Frontal cortex (tissue), 4 donors: ENCODE measurements at places on chromosomes 3 and 15. TPM values are rescaled to one million over a fixed set of nuclear protein-coding genes. Genes with fewer than 3 reads are reported as not detected.

The MYZAP gene
- total RNA-seq = 1.6 TPM

DNA sequence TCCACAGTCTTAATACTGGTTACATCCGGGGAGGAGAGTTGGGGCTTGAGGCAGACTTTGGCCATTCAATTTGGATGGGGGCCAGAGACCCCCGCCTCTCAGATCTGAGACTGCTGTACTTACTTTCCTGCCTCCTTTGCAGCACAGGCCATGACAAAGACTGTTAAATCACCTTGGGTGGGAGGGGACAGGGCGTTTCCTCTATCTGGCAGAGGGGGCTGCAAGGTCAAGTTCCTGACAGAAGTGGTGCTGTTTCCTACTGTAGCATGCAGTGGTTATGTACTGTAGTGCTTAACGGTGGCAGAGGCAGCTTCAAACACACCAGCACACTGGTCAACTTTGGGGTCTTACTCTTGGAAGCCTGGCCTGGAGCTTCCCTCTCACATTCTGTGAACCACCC, 261.2 kb upstream of the LRRFIP2 start:
- DNase-seq = no peak

- DNase-seq = peak; percentile 5
Observed at GRCh38 chr15:35444557-35445204, 101.3 kb downstream of the DPH6 start.

GRCh38 chr3:76021376-76021775, 236.0 kb upstream of the ZNF717 start:
- no peak for DNase-seq

The THUMPD3 gene
- 79.1 TPM for total RNA-seq

The FANCI gene
- total RNA-seq = 7.3 TPM

The RASA2 gene
- total RNA-seq = 35.9 TPM

The EIF4A2 gene
- total RNA-seq = 1,507 TPM

- no peak for DNase-seq
Observed at GRCh38 chr15:64754663-64755426, 20.5 kb downstream of the RBPMS2 start.

The STAB1 gene
- 13.9 TPM for total RNA-seq

DNA sequence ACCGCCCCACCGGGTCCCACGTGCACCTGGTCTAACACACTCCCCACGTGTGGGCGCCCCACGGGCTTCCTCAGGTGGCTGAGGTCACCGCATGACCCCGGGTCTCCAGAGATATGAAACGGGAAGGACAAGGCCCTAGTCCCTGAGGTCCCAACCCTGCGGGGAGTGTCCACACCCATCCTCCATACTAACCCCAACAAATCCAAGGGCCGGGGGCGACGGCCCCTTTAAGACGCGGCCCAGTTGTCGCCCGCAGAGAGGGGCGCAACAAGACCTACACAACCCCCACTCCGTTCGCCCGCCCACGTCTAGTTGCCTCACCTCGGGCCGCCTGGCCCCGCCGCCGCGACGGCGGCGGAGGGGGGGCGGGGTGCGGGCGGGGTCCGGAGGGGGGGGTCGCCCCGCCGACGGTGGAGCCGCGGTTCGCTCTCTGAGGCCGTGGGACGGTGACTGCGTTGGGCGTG, 396 bp downstream of the INO80 start:
- DNase-seq = peak; percentile 44

- no peak for DNase-seq
Observed at GRCh38 chr3:73179601-73180000, 118.1 kb downstream of the EBLN2 start.

DNA sequence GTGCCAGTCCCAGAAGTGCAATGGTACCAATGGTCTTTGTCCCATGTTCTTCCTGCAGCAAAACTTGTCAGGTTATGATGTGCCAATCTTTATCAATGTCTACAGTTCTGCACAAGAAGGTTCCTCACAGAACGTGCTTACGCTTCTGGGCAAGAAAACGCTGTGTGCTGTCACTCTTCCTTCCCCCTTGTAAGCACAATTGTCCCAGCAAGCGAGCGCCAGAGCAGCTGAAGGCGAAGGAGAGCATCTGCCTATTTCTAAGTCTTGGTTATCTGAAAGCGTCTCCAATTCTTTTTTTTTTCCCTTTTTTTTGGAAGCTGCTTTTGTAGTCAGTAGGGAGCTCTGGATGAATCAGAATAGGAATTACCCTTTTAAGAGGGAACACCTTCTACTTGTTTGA, 514.4 kb downstream of the FGF12 start:
- no peak for DNase-seq

DNA sequence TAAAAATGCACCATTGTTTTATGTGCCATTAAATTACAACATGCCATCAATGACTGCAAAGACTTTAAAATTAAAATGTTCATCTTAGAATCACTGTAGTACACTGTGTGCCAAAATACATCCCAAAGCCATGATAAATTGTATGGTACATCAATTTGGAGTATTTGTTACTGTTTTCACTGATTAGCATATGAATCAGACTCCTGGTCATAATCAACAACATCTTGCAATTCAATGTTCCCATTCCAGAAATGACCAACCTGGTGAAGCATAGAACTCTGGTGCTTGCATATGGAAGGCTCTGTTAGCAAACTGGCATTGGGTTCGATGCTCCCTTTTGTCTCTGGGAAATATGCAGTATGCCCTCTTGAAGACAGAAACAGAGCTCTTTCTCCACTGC, 22.5 kb downstream of the LYSMD2 start:
- no peak for DNase-seq

GRCh38 chr3:169558371-169558770, 105.1 kb downstream of the MECOM start:
- no peak for DNase-seq

The WNT7A gene
- total RNA-seq = 15.1 TPM

The CDCP1 gene
- 0.41 TPM for total RNA-seq

The C3orf85 gene
- total RNA-seq = not detected

The CAV3 gene
- total RNA-seq = not detected

- no peak for DNase-seq
Observed at GRCh38 chr3:127182848-127183714, 9.8 kb upstream of the PRR23E start.

GRCh38 chr3:55826731-55827496, 339.8 kb upstream of the WNT5A start:
- DNase-seq = no peak

DNA sequence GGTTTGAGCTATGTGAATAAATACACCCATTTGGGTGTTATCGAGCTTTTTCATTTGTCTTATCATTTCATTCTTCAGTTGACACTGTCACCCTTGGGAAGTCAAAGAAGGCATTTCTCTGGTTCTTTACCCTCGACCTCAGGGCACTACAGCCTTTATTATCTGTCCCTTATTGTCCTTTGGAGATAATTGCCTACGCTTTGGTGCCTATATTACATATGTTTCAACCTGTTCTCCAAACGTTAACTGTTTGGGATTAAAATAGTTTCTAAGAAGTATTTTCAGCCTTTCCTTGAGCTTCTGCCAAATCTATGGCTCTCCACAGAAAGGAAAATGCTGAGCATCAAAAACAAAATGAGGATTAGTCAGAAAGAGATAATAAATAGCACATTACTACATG, 395.4 kb upstream of the ADAMTS9 start:
- DNase-seq = no peak

The EBLN2 gene
- 3.7 TPM for total RNA-seq

DNA sequence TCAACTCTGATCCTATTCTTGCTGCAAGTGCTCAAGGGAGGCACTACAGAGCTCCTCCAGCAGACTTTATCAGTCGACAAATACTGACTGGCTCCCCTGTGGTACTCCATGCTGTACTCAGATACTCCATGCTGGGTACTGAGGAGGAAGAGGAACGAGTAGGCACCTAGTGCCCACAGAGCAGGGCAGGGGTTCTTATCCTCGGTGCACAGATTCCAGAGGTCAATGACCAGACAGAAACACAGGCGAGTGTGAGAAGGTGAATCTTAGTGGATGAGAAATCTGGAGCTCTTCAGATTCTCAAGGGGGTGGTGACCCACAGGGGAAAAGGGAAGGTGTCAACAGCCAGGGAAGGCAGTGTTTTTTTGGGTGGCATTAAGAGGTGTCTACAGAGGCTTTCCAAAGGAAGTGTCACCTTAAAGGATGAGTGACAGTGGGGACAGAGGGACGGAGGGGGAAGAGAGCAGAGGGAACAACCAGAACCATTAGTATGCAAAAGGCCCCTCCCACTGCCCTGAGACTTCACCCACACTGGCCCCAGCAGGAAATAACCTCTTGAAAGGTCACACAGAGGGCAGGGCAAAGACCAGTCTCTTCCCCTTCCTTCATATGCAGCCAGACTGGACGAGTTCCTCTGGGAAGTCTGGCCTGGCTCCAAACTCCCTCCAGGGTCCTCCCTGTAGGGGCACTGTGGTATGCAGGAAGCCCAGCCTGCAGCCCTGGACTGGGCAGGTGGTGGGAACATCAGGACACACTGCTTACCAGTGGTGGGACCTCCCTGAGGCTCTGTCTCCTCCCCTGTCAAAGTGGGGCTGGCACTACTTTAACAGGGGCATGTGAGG, 27.5 kb downstream of the CCDC12 start:
- DNase-seq = no peak

DNA sequence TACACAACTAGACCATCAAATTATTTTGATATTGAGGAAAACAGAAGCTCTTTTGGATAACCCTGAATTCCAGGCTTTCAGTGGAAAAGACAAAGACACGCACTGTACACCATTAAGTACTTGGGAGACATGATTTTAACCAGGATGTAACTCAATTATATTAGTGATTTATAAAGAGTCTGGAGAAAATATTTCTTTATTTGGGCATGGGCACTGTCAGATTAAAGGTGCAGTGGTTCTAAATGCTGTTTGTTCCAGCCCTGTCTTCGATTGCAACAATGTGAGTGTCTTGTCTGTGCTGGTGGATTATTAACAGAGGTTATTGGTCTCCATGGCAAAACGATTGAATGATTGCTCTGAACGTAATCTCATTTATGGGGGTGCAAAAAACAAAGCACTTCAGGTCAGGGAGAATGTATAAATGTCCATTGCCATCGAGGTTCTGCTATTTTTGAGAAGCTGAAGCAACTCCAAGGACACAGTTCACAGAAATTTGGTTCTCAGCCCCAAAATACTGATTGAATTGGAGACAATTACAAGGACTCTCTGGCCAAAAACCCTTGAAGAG, at the start of gene TM4SF4:
TSS of gene TM4SF4 (plus strand) at position 448 of the 568 bp plus-strand sequence. CDS start 181 bp downstream, outside the sequence.
- DNase-seq = no peak

GRCh38 chr3:46953234-46954010, 23.1 kb downstream of the CCDC12 start:
- no peak for DNase-seq

The ZNF662 gene
- total RNA-seq = 16.7 TPM

The CD200 gene
- 49.7 TPM for total RNA-seq

DNA sequence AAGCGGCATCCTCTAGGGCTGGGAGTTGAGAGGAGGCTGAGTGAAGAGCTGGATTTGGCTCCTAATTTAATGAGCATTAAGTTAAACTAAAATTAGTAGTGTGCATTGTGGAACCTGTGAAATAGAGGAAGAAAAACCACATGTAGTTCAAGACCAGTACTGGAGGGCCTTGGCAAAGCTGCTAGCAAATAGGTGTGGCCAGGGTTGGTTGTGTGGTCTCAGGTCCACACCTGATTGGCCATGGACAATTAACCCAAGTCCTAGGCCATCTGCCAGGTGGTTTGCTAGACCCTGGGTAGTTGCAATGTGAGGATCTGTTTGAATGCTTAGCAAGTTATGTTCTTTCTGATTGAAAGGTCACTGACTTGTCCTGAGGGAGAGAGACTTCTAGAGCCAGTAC, 275.5 kb downstream of the PDCD6IP start:
- no peak for DNase-seq

The NIPA2 gene
- 45.2 TPM for total RNA-seq

GRCh38 chr15:79004336-79004735, 59.5 kb upstream of the CTSH start:
- DNase-seq = no peak

The CCRL2 gene
- total RNA-seq = 0.41 TPM

DNA sequence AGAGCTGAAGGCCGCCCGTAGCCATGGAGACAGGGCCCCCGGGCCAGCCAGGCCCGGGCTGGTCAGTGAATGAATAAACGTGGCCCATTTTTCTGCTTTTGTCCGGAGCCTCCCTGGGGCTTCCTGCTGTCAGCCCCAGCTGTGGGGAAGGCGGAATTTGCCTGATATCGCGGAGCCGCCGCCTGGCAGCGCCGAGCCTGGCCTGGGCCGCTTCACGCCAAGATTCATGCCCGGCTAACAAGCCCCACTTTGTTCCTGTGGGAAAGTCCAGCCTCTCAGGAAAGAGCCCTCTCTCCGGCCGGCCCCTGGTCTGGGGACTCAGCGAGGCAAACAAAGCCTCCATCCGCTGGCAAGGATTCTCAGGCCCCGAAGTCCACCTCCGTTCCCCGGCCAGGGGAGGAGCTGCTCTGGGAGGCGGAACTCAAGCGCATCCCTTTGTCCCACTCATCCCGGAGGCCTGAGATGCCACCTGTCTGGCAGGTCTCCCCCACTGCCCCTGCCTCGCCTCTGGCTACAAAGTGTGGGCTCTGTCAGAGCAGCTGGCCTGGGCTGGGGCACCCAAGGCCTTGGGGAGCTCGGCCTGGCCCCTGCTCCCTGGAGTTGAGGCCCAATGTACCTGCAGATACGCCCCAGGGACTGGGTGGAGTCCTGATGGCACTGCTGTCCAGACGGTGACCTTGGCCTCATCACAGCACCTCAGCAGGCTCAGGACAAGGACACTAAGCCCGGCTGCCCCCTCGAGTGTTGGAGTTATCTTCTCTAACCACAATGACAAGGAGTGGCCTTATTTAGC, 51.6 kb upstream of the SLC6A11 start:
- no peak for DNase-seq

The COL7A1 gene
- 1.2 TPM for total RNA-seq

GRCh38 chr15:93913310-93913709, 318.1 kb upstream of the MCTP2 start:
- DNase-seq = no peak

The BMF gene
- 2.9 TPM for total RNA-seq

The ARHGAP31 gene
- 2.0 TPM for total RNA-seq

DNA sequence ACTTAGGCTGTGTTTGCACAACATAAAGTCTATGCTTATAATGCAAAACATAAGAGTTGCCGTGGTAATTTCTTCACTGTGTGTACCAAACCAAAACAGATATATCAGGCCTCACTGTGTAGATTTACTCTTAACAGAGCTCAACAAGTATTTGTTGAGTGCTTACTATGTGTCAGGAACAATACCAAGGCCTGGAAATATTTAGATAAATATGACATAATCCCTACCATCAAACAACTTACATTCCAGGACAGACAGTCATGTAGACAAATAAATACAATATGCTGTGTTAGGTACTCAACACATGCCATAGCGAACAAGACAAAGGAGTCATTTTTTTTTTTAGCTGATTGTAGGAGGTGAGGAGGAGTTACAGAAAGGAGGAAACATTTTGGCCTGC, 554.0 kb downstream of the NSUN3 start:
- no peak for DNase-seq

DNA sequence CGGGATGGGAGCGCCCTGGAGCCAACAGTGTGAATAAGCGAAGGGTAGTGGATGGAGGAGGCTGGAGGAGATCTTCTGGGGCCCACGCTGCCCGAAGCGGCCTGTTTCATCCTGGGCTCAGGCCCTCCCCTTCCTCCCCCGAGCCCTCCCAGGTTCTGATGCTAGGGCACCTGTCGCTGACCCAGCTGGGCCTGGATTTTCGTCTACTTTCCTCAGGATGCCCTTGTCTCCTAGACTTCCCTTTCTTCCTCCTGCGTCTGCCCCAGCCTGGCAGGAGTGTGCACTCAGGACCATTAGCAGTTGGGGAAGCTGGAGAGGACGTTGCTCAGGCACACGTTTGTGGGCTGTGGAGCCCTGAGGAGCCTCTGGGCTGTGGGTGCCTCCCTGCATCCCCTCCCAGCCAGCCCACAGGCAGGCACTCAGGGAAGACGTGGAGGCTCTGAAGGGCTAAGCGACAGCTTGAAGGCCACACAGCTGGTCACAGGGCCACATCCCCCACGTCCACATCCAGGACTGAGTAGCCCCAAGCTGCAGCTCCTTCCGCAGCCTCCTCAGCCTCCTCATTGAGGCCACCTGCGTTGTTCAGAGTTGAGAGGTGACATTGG, 23.9 kb upstream of the PIGZ start:
- DNase-seq = no peak
